ENCODE measurements at places on chromosomes 5 and 9.

- no peak for DNase-seq
These were observed 483.7 kb downstream of the RAB3C start for GRCh38 chr5:59066367-59067163.

DNA sequence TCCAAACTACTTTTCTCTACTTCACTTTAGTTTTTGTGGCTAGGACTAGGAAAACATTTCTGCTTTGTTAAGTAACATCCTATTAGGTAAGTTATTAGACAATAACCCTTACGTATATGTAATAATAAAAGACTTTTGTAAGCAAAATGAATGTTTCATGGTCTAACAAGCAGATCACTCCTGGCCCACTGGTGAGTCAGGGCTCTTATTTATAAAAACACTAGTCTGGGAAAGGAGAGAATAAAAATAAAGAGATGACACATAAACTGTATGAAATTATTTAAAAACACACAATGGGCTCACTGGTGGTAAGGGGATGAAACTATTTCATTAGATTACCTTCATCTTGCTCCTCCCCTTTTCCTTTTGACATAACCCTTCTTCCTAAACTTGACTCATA lies 2212.2 kb upstream of the ACO1 start:
- no peak for DNase-seq

DNA sequence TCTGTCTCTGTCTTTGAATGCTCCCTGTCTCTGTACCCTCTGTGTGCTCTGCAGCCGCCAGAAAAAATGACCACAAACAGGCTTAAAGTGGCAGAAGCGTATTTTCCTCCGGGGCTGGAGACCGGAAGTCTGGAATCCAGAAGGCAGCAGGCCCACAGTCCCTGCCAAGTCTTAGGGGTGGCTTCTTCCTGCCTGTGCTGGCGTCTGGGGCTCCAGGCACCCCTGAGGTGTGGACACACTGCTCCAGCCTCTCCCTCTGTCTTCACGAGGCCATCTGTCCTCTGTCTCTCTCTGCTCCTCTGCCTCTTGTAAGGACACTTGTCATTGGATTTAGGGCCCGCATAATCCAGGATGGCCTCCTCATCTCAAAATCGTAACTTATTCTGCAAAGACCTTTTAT lies 298.4 kb upstream of the IRX4 start:
- DNase-seq = no peak

GRCh38 chr5:108858959-108859358 lies 111.3 kb downstream of the FER start:
- DNase-seq = no peak

DNA sequence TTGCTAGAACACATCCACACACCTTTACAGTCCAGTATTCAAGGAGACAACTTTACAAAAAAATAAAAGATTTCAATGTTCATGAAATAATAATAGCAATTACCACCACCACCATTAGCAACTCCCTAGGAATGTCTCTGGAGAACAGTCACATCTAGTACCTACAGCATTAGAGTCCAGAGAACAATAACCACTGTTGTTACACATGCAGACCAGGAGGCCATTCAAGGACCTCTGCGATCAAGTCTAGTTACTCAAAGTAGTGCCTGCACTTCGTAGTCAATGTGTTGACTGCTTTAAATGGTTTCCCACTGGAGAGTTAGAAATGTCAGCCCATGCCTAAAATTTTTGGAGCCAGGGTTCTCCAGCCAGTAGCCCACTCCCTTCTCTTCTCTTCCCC lies 244.4 kb downstream of the DEPDC1B start:
- no peak for DNase-seq

DNA sequence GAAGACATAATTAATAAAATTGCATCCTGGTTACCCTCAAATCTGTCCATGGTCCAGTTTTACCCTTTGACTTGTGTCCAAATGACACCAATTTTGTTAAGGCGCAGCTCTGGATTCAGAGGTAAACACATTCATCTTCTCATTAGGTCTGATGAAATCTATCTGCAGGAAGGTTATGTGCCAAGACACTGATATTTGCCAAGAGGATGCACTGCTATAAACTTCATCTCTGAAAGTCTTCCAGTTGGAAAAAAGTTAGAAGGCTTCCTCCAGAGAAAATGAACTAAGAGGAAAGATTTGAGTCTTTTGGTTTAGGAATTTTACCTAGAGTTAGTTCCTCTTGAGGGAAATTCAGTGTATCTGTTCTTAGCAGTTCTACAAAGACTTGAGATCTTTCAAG lies 717.8 kb downstream of the DTWD2 start:
- DNase-seq = no peak

DNA sequence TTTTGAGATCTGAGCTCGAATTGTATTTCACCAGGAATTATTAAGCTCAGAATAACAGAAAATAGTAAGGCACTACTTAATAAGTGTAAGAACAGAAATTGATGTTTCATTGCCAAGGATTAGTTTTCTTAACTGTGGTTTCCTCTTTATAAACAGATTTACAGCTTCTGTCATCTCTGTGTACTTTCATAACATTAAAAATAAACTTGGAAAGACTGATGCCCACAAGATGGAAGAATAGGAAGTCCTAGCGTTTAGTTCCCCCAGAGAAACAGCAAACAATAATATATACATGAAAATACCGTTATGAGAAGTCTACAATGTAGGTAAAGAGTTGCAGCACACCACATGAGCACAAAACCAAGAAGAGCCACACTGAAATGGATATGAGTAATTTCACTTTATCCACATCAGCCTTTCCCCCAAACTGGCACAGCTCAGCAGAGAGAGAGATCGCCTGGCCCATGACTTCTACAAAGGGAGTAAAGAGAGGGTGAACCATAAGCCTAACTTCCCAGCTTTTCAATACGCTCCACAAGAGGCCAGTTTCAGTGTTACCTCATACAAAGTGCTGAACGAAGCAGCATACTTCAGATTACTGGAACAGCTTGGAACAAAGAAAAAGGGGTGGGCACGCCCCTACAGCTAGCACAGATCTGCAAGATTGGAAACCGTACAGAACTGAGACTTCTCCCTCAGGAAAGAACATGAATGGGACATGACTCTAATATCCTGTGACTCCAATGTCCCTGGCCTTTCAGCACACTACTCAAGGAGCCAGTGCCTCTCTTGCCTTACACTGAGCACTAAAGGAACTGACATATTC lies 75.4 kb downstream of the EMB start:
- DNase-seq = no peak

GRCh38 chr9:77753180-77753579 lies 105.1 kb upstream of the GNA14 start:
- no peak for DNase-seq
